Caki2 (cell line): ENCODE measurements at places on chromosomes 7 and 10. TPM values are rescaled to one million over a fixed set of nuclear protein-coding genes. Genes with fewer than 3 reads are reported as not detected.

PHF14 gene
- total RNA-seq = 21.1 and 36.8 TPM in 2 replicates

SLC26A5 gene
- total RNA-seq = not detected in 2 replicates

COL26A1 gene
- 1.1 and 1.7 TPM in 2 replicates for total RNA-seq

FGFBP3 gene
- 1.2 and 2.9 TPM in 2 replicates for total RNA-seq

RAMP3 gene
- total RNA-seq = not detected in 2 replicates
